Nephron progenitor cell (in vitro differentiated cells): ENCODE measurements at places on chromosomes 12 and 14.
A peak's percentile ranks its signal among the peaks of the same experiment; 100 is the strongest.

DNA sequence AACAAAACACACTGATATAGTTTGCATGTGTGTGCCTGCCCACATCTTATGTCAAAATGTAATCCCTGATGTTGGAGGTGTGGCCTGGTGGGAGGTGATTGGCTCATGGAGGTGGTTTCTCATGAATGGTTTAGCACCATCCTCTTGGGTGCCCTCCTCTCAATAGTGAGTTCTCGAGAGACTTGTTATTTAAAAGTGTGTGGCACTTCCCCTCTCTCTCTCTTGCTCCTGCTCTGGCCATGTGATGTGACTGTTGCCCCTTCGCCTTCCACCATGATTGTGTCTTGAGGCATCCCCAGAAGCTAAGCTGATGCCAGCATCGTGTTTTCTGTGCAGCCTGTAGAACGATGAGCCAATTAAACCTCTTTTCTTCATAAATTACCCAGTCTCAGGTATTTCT lies 454.1 kb upstream of the DCN start:
- H3K4me3 ChIP-seq, result no peak overlapping the region
- H3K36me3 ChIP-seq, result peaks cover 6% of the 10 kb centered on the region
- H3K27ac ChIP-seq, result no peak overlapping the region
- H3K4me1 ChIP-seq, result peaks cover 5% of the 10 kb centered on the region

- H3K4me1 ChIP-seq, result peaks cover 65% of the 10 kb centered on the region
- H3K27ac ChIP-seq, result no peak overlapping the region
- H3K36me3 ChIP-seq, result peaks cover 36% of the 10 kb centered on the region
- H3K27me3 ChIP-seq, result peaks cover 5% of the 10 kb centered on the region
- no peak for DNase-seq
- H3K4me3 ChIP-seq, result peak overlapping the region; percentile 95
Measured at GRCh38 chr14:95157048-95157326, 342 bp downstream of the DICER1 start.

- no peak overlapping the region for H3K4me3 ChIP-seq
- peaks cover 48% of the 10 kb centered on the region for H3K27me3 ChIP-seq
- DNase-seq, result no peak
- no peak overlapping the region for H3K27ac ChIP-seq
- H3K36me3 ChIP-seq, result no peaks in the 10 kb centered on the region
Measured at GRCh38 chr14:75563931-75564330, 14.5 kb upstream of the FLVCR2 start.

- DNase-seq, result peak; percentile 25
- no peak overlapping the region for H3K27ac ChIP-seq
- no peak overlapping the region for H3K4me3 ChIP-seq
- no peaks in the 10 kb centered on the region for H3K4me1 ChIP-seq
Measured at GRCh38 chr12:69985656-69986055, 160.6 kb downstream of the MYRFL start.

DNA sequence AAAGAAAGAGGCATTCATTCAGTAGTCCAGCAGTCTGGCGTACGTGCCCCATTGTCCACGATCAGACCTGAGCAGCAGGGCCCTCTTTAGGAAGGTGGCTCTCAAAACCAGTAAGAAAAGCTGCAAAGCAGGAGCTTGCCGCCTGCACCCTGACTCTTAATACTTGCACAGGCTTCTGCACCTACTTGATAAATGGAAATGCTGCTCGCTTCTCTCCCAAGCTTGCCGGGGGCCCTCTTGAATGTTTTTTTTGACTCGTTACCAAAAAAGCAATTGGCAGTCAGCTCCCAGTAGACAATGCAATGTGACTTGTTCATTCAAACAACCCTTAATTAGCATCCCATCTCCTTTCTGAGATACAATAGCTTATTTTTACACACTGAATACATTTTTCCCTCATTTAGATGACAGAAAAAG lies 27.2 kb upstream of the PTPRB start:
- no peaks in the 10 kb centered on the region for H3K4me1 ChIP-seq
- no peak overlapping the region for H3K4me3 ChIP-seq
- peaks cover 7% of the 10 kb centered on the region for H3K27me3 ChIP-seq
- no peaks in the 10 kb centered on the region for H3K36me3 ChIP-seq
- no peak for DNase-seq

DNA sequence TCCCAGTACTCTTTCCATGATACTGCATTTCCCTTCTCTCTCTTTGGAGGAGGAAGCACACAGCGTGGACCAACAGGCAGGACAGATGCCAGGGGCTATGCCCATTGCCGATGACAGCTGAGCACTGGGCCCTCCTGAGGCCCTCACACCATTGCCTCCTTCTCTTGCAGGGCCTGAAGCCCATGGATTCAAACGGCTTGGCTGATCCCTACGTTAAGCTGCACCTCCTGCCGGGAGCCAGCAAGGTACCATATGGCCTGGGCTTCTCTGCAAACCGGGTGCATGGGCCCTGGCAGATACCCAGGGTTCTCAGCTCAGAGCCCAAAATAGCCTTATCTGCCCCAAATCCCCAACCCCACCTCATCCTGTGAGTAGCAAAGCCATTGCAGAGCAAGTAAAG lies 25.2 kb upstream of the OAS1 start:
- H3K36me3 ChIP-seq, result no peaks in the 10 kb centered on the region
- DNase-seq, result no peak
- H3K4me1 ChIP-seq, result no peaks in the 10 kb centered on the region
- no peak overlapping the region for H3K4me3 ChIP-seq

DNA sequence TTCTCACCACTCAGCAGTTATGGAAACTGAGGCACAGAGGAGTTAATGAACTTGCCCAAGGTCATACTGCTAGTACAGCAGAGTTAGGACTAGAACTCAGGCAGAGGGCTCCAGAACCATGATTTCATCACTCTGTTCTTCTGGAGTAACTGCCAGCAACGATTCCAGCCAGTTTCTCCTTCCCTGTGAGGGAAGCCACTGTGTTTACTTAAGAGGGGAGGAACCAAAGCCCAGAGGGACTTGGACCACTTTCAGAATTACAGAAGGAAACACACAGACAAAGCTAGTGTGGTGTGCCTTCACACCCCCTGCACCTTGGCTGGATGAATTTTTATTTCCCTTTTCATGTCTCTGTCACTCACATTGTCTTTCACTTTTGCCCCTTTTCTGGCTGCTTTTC lies 398.2 kb downstream of the DPF3 start:
- no peak overlapping the region for H3K4me3 ChIP-seq
- no peak overlapping the region for H3K27ac ChIP-seq
- DNase-seq, result no peak
- H3K4me1 ChIP-seq, result no peaks in the 10 kb centered on the region

DNA sequence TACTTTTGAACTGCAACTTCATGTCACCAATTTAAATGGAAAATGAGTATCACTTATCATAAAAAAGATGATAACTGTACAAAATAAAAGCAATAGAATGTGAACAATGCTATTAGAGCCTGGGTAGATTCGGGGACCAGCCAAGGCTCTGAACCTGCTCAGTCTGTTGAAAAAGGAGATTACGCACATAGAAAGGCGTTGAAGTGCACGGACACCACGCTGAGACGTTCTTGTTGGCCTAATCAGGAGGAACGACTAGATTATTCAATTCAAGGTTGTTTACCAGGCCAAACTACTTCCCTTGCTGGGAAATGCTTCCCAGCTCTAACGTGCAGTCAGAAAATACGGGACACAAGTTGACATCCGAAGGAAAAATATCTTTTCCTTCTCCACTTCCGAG lies 23.5 kb upstream of the BDKRB1 start:
- no peak overlapping the region for H3K4me3 ChIP-seq
- no peaks in the 10 kb centered on the region for H3K4me1 ChIP-seq
- H3K36me3 ChIP-seq, result no peaks in the 10 kb centered on the region
- no peak overlapping the region for H3K27ac ChIP-seq
- peaks cover 4% of the 10 kb centered on the region for H3K27me3 ChIP-seq
- no peak for DNase-seq

DNA sequence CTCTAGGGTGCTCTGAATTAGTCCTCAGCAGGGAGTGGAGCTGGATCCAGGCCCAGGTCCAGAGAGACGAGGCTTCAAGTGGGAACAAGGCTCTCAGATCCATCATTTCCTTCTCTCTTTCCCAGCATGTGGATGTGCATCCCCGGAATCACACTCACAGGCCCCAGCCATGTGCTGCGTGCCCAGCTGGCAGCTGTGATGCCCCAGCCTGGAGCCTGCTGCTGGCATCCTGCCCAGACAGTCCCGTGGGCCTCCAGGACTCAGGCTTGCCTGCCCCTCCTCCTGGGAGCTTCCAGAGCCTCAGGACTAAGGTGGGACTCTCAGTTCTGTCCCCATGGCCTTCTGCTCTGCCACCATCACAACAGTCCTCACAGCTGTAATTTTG lies 6.2 kb upstream of the KRT84 start:
- H3K27me3 ChIP-seq, result peaks cover 5% of the 10 kb centered on the region
- H3K36me3 ChIP-seq, result no peaks in the 10 kb centered on the region
- H3K27ac ChIP-seq, result no peak overlapping the region
- H3K4me3 ChIP-seq, result no peak overlapping the region

DNA sequence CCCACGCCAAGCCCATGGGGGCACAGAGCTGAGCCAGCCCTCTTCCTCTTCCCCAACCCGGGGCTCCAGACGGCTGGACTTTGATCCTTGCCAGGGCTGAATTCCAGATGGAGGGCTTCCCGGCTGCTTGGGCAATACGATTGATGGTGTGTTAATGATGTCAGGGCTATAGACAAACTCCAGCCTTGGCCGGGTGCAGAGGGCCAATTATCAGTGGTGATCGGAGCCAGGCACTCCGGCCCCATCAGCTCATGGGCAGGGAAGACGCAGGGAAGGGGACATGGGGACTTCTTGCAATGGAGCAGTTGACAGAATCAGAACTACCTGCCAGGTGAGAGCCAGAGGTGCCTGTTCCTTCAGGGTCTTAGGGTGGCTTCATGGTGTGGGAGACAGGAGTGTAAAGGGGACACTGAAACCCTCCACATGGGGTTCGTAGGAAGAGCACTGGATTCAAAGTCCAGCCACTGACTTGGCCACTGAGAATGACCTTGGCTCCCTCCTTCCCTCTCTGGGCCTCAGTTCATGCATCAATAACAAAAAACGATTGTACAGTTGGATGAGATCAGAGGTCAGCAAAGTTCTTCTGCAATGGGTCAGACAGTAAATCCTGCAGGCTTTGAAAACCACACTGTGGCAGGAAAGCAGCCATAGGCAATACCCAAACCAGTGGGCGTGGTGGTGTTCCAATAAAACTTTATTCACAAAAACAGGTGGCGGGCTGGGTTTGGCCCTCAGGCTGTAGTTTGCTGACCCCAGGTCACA lies 333.7 kb downstream of the MED13L start:
- no peaks in the 10 kb centered on the region for H3K27me3 ChIP-seq
- no peak overlapping the region for H3K27ac ChIP-seq
- no peak overlapping the region for H3K4me3 ChIP-seq

- H3K4me1 ChIP-seq, result peaks cover 26% of the 10 kb centered on the region
- no peak overlapping the region for H3K4me3 ChIP-seq
- peaks cover 69% of the 10 kb centered on the region for H3K36me3 ChIP-seq
- no peak for DNase-seq
- no peaks in the 10 kb centered on the region for H3K27me3 ChIP-seq
- H3K27ac ChIP-seq, result no peak overlapping the region
Measured at GRCh38 chr14:59333668-59334067, 131.5 kb downstream of the GPR135 start.

DNA sequence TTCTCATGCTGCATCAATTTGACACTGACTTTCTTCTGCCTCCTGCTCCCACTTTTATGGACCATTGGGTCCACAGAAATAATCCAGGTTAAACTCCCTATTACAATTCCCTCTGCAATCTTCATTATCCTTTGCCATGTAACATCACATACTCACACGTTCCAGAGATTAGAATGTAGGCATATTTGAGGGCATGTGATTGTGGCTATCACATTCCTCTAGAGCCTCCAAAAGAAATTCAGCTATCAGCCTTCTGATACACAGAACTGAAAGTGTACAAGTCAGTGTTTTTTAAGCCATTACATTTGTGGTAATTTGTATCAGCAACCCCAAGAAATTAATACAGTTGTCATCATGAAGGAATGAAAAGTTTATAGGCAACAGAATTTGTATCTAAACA lies 892.4 kb downstream of the RPS29 start:
- no peak for DNase-seq
- H3K27ac ChIP-seq, result no peak overlapping the region
- H3K4me3 ChIP-seq, result no peak overlapping the region
- no peaks in the 10 kb centered on the region for H3K4me1 ChIP-seq
- H3K27me3 ChIP-seq, result no peaks in the 10 kb centered on the region

GRCh38 chr14:32698831-32699230 lies 239.8 kb upstream of the NPAS3 start:
- H3K4me3 ChIP-seq, result no peak overlapping the region
- peaks cover 14% of the 10 kb centered on the region for H3K4me1 ChIP-seq
- no peak for DNase-seq
- no peak overlapping the region for H3K27ac ChIP-seq
- no peaks in the 10 kb centered on the region for H3K36me3 ChIP-seq

GRCh38 chr14:59085207-59085739 lies 103.2 kb upstream of the DAAM1 start:
- no peaks in the 10 kb centered on the region for H3K36me3 ChIP-seq
- H3K4me1 ChIP-seq, result peaks cover 6% of the 10 kb centered on the region
- H3K27me3 ChIP-seq, result peaks cover 4% of the 10 kb centered on the region
- H3K27ac ChIP-seq, result no peak overlapping the region
- DNase-seq, result no peak
